ENCODE measurements at places on chromosomes 6 and 20.

DNA sequence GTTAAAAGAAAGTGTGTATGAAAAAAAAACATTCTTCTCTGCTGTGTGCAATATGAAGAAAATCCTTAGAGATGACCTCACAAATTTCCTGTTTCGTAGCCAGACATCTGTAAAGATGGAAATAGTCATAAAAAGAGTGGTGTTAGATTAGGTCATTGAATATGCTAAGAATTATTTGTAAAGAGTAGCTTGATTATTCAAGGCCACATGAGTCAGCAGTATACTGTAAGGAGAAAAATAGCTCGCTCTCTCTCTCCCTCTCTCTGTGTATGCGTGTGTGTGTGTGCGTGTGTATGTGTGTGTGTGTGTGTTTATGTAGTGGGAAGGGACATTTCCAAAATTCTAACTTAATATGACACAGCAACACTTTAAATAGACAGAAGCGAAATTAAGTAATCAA is 78.8 kb downstream of the PTCHD4 start:
- peak; percentile 87 for DNase-seq

- DNase-seq, result peak; percentile 54
Observed at GRCh38 chr6:8181951-8182845, 79.8 kb upstream of the EEF1E1 start.

- DNase-seq, result no peak
Observed at GRCh38 chr6:42735976-42736375, 9.9 kb downstream of the TBCC start.

- peak; percentile 82 for DNase-seq
Observed at GRCh38 chr6:45843848-45844521, 171.7 kb downstream of the CLIC5 start.

DNA sequence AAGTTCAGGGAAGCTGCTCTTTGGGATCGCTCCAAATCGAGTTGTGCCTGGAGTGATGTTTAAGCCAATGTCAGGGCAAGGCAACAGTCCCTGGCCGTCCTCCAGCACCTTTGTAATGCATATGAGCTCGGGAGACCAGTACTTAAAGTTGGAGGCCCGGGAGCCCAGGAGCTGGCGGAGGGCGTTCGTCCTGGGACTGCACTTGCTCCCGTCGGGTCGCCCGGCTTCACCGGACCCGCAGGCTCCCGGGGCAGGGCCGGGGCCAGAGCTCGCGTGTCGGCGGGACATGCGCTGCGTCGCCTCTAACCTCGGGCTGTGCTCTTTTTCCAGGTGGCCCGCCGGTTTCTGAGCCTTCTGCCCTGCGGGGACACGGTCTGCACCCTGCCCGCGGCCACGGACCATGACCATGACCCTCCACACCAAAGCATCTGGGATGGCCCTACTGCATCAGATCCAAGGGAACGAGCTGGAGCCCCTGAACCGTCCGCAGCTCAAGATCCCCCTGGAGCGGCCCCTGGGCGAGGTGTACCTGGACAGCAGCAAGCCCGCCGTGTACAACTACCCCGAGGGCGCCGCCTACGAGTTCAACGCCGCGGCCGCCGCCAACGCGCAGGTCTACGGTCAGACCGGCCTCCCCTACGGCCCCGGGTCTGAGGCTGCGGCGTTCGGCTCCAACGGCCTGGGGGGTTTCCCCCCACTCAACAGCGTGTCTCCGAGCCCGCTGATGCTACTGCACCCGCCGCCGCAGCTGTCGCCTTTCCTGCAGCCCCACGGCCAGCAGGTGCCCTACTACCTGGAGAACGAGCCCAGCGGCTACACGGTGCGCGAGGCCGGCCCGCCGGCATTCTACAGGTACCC is at the start of gene ESR1:
Gene ESR1 (plus strand): TSS at position 170 of the 858 bp plus-strand sequence. CDS start 231 bp downstream, at position 401.
- DNase-seq, result peak; percentile 7

DNA sequence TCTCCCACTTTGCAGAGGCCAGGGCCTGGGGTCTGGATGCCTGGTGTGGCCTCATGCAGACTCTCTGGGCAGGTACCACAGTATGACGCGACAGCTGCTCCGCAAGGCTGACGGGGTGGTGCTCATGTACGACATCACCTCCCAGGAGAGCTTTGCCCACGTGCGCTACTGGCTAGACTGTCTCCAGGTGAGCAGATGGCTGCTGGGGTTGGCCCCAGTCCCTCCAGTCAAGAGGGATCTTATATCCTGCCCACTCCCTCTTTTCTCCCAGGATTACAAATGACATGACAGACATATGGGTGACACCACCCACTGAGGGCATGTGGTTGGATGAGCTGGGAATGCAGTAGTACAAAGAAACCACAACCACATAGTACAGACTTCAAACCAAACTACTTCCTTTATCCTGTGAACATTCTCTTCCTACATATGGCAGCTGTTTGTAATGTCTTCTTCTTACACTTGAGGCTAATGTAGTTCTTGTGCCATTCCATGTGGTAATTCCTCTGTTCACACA is 29.9 kb downstream of the RAB44 start:
- peak; percentile 53 for DNase-seq

DNA sequence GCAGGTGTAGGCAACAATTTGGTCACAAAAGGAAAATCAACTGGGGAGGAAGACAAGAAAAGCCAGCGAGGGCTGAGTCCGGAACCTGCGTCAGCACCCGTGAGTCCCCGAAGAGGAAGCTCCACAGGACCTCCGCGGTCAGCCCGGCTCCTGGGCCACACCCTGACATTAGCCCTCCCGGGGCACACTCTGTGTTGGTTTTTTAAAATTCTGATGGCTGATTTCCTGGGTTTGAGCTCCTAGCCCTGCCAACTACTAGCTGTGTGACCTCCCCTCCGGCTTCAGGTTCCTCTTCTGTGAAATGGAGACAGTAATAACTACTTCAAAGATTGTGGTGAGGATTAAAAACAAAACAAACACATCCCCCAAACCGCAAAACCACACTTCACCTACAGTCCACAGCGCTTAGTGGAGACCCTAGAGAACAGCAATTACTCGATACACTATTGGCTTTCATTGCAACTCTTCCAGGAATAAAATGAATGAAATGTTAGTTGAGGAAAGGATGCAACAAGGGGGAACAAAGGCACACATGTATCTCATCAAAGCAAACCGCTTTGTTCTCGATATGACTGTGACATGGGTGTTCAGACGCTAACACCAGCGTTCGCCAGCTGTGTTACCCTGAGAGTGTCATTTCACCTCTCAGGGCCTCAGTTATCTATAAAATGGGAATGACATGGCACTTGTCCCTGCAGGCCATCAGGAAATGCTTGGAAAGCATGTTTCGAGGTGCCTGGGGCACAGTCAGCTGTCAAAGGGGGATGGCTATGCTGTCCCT is 985 bp downstream of the ZBP1 start:
- no peak for DNase-seq

DNA sequence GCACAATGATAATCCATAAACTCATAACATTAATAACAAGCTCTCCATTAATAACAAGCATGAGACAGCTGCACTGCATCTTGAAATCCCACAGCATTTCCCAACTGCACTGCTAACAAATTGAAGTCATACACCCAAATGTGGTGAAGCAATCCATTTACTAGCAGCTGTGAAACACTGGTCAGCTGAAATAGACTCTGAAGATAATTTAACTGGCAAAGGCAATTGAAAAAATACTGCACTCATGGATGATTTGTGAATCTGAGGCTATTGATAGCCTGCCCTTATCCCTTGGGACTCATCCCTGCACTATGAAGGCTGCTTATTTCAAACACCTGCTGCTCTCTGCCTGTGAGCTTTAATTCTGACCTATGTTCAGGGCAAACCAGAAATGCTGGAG is 49.1 kb upstream of the PLCB1 start:
- DNase-seq, result no peak

- peak; percentile 63 for DNase-seq
Observed at GRCh38 chr6:1890071-1890470, 280.4 kb downstream of the FOXC1 start.

- DNase-seq, result no peak
Observed at GRCh38 chr6:108953681-108954080, 105.5 kb downstream of the ARMC2 start.

GRCh38 chr6:89361171-89361570 is 8.6 kb upstream of the UBE2J1 start:
- no peak for DNase-seq

GRCh38 chr6:163877877-163878639 is 463.5 kb downstream of the QKI start:
- DNase-seq, result no peak

DNA sequence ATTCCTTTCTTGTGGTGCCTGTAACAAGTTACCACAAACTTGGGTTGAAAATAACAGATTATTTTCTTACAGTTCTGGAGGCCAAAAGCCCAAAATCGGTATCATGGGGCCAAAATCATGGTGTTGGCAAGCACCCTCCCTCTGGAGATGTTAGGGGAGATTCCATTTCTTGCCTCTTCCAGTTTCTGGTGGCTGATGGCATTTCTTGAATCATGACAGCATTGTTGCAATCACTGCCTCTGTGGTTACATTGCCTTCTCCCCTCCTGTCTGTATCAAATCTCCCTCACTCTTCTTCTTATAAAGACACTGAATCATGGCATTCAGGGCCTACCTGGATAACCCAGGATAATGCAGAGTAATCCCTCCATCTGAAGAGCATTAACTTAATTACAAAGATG is 17.9 kb upstream of the TENT5A start:
- DNase-seq, result no peak

GRCh38 chr20:53141201-53142050 is 169.3 kb downstream of the TSHZ2 start:
- no peak for DNase-seq

DNA sequence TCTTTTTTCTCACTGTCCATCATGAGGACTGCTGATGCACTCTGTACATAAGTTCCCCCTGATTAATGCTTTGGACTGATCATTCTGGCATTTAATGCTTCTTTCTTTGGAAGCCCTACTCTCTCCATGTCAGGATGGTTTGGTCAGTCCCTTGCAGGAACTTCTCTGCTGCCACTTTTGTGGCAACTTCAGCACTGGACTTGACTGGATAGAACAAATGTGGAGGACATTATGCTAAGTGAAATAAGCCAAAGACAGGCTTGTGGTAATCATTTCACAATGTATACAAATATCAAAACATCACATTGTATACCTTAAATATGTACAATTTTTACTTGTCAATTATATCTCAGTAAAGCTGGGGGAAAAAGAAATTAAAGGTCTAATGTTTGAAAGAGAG is 12.2 kb upstream of the BRPF3 start:
- no peak for DNase-seq

GRCh38 chr6:16562498-16562897 is 198.8 kb downstream of the ATXN1 start:
- DNase-seq, result peak; percentile 44

GRCh38 chr6:33604941-33605854 is 15.9 kb upstream of the ITPR3 start:
- DNase-seq, result no peak

DNA sequence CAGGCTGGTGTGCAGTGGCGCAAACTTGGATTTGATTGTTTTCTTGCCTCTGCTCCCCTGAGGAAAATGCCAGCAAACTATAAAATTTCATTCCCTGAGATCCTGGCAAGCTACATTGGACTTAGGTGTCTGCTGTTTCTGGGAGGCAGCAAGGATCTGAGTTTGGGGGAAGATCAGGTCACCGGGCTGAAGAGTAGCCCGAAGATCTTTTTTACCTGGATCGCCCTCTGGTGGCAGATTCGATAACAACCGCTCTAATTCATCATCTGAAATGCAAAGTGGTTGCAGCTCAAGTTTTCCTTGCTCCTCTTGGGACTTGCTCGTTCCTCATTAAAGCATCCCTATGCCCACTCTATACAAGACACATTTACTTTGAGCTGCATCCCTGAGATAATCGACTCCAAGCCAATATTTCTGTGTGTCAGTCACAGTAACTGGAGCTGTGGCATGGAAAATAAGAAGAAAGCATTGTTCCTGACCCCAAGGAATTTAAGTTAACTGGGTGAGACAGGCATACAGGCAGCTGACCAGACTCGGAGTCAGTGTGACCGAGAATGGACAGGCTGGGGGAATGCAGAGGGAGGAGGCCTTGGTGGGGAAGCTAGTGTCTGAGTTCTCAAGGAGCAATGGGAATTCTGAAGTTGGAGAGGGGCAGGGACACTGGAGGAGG is 131.8 kb upstream of the PROKR2 start:
- DNase-seq, result peak; percentile 30

GRCh38 chr6:130846501-130846900 is 19.3 kb downstream of the SMLR1 start:
- DNase-seq, result no peak

DNA sequence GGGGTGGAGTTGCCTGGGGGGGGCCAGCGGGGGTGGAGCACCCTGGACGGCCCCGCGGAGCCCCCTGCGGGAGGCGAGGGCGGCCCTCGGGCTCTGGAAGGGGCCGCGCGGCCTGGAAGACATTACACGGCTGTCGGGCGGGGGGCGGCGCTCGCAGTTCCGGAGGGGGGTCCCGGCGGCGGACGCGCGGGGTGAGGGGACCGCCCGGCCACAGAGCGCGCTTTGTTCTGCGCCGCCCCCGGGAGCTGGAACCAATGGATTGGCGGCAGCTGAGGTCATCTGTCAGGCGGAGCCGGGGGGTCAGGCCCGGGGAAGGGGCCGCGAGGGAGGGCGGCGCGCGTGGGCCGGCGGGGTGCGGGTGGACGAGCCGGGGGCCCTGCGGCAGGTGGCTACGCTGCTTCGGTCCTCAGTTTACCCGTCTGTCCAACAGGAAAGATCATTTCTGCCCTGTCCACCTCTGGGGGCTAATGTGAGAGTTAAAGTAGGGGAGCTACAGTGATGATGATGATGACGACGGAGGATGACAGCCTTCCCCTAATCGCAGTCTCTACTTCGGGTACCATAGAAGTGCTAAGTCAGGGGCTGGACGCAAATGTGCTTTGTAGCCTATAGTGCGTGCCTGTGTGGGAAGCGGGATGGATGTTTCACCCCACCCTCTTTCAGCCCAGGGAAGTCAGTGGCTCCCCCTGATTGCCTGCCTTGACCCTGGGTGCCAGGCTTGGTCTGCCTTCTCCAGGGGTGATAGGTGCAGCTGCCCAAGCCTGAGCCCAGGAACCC is 10.4 kb downstream of the SRXN1 start:
- DNase-seq, result no peak

DNA sequence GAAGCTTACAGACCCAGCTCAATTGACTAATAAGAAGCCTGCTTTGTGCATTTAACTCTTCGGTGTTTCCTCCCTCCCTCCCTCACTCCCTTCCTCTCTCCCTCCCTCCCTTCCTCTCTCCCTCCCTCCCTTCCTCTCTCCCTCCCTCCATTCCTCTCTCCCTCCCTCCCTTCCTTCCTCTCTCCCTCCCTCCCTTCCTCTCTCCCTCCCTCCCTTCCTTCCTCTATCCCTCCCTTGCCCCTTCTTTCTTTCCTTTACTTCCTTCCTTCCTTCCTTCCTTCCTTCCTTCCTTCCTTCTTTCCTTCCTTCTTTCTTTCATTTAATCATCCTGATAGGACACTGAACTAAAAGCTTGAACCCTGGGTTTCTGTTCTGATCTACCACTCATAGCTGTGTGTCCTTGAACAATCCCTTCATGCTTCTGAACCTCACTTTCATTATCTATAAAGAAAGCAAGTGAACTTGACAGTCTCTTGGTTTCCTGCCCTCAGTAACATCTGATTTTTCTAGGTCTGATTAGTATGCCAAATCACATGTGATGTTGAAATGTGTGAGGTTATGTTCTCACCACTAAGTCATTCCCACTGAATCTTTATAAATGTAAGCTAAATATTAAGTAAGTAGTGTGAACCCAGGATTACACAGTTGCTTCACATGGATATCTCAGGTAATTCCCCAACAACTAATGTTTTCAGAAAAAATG is 132.3 kb upstream of the BMP2 start:
- no peak for DNase-seq

- peak; percentile 4 for DNase-seq
Observed at GRCh38 chr6:46284475-46284874, 113.7 kb upstream of the ENPP5 start.

All from fibroblast of skin of right biceps (primary cell).